Activated CD4-positive, alpha-beta T cell treated with anti-CD3 and anti-CD28 coated beads, Interleukin-2, amount 50 U/mL, for 4 hours (primary cell): ENCODE measurements at places on chromosomes 7 and 10.

DNA sequence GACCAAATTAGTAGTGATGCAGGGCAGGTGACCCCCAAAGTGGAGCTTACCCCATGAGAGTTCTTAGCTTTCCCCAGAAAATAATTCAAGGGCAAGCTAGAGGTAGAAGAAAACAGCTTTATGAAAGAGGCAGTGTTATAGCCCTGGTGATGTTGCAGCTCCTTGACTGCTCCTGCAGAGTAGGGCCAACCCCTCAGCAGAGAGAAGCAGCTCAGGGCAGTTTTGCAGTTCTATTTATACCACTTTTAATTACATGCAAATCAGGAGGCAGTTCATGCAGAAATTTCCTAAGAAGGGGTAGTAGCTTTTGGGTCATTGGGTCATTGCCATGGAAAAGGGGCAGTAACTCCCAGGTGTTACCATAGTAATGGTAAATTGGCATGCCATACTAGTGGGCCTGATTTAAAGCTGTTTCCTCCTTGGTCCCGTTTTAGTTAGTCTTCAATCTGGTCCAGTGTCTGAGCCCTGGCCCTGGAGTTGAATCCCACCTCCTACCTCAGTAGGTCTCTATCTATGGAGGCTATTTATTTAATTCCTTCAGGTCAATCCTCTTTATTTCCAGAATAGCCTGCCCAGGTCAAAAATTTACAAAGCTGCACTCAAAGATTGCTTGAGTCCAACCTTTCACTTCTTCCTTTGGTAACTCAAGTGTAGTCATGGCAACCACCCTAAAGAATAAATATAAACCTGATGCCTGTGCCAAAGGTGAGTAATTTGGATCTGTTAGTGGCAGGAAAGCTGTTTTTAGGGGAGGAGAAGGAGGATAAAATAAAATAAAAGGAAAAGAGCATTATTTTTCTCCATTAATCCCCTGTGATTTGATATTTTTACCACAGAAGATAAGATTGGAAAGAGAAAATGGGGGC is 29.5 kb downstream of the PLXDC2 start:
- no peak for DNase-seq

DNA sequence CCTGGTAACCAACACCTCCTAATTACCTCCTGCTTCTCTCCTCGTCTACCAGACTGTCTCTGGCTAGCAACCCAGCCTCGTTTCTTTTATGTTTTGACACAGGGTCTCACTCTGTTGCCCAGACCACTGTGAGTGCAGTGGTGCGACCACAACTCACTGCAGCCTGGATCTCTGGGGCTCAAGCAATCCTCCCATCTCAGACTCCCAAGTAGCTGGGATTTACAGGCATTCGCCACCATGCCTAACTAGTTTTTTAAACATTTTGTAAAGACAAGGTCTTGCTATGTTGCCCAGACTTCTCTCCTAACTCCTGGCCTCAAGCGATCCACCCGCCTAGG is 10.2 kb downstream of the TNRC18 start:
- no peak for DNase-seq

GRCh38 chr10:127556916-127557315 is 7.8 kb downstream of the NPS start:
- DNase-seq = no peak

DNA sequence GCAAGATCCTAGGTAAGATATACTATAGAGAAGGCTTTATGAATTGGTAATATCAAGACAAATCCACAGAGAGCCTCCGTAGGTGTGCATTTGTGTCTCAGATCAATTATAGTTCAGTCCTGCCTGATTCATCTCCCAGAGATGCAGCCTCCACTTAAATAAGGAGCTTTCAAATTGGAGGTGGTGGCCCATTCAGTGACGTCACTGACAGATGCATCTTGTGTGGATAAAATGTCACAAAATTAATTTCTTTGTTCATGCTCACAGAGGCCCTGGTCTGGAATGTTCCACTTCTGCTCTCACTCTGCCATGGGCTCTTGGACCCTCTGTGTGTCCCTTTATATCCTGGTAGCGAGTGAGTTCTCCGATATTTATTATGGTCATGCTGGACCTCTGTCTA is 157.1 kb upstream of the PRSS58 start:
- DNase-seq = no peak

- no peak for DNase-seq
Measured at GRCh38 chr10:131897297-131897899, 3.4 kb upstream of the PPP2R2D start.

GRCh38 chr10:1896153-1896552 is 158.8 kb upstream of the ADARB2 start:
- no peak for DNase-seq

GRCh38 chr7:977326-978048 is 2.1 kb upstream of the COX19 start:
- no peak for DNase-seq

DNA sequence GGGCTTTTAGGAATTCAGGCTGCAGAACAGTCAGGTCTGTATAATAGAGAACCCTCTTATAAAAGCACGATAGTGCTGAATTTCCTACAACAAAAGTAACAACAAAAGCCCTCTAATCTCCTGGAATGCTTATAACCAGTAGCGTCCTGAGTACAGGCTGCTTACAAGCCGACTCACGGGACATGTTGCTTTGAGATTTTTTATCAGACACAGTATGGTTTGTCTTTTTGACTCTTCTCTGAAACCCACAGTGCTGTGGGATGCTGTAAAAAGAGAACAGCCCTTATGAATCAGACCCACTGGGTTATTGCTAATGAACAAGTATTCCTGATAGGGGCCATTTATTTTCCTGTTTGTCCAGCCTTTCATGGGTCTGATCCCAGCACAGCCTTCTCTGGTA is 59.4 kb downstream of the PLPP4 start:
- no peak for DNase-seq

- DNase-seq = no peak
Measured at GRCh38 chr7:79319369-79319768, 134.1 kb downstream of the MAGI2 start.

GRCh38 chr7:507623-508300 is 11.9 kb downstream of the PDGFA start:
- DNase-seq = no peak

DNA sequence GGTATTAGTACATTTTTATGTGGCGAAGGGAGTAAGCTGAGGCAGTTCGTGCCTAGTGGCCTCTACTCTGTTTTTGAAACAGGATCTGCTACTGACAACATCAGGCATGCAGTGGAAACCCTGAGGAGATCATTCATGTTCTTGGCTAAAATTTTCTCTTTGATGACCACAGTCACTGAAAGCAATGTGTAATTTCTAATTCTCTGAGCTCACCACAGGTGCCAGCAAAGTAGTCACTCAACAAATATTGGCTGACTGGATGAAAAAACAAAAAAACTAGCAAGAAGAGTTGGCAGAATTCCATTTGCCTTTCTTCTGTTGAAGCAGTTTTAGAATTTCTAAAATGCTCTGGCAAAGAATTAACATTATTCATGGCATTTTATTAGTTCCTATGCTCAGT is 176.5 kb upstream of the KCTD7 start:
- DNase-seq = no peak

GRCh38 chr10:287814-288213 is 152.6 kb downstream of the ZMYND11 start:
- DNase-seq = no peak

DNA sequence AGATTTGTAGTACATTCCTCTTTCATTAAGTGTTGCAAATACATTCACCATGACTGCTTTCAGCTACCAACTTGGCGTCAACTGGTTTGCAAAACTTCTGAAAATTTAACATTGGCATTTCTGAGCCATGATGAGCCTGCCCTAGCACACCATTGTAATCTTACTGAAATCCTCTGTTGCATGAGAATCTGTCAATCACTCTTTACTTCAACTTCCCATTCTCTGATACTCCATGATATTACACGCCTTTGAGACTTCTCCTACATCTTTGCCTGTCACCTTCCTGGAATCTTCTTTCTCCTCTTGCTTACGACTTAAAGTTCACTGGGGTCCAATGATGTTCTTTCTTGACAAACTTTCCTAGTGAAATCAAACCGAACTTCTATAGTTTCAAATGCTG is 32.2 kb downstream of the EBLN1 start:
- DNase-seq = no peak

- DNase-seq = no peak
Measured at GRCh38 chr10:120598386-120598785, 141.4 kb downstream of the PLPP4 start.

- DNase-seq = no peak
Measured at GRCh38 chr10:71837098-71837827, 13.8 kb downstream of the PSAP start.

GRCh38 chr10:131843089-131843595 is 57.7 kb upstream of the PPP2R2D start:
- no peak for DNase-seq

GRCh38 chr10:102421507-102421756 is 796 bp downstream of the FBXL15 start:
- no peak for DNase-seq

DNA sequence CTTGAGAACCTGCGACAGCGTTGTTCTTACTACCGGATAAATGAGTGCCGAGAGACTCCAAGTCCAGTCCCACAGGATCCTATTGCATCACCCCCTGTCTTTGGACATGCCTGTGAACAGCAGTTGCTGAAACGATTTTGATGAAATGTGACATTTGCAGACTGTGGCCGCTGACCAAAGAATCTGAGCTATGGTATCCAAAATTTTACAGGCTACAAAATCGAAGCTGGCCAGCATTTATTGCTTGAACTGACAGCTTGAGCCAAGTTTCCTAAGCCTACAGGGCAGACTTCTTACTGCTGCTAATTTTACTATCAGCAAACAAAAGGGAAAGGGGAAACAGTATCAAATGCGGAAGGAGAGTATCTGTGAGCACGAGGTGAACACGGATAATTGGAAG is 12.1 kb upstream of the NPVF start:
- no peak for DNase-seq

DNA sequence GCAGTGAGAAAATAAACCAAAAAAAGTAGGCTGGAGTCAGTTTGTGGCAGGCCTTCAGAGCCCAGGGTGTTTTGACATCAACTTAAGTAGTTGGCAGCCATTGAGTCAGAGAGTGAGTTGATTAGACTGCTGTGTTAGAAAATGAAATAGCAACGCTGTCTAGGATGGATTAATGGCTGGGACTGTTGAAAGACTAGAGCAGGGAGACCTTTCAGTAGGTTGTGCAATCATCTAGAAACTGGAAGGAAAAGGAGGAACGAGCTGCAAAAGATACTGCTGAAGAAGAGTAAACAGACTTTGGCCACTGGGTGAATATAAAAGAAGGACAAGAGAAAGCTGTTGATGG is 28.6 kb upstream of the TRIL start:
- no peak for DNase-seq

DNA sequence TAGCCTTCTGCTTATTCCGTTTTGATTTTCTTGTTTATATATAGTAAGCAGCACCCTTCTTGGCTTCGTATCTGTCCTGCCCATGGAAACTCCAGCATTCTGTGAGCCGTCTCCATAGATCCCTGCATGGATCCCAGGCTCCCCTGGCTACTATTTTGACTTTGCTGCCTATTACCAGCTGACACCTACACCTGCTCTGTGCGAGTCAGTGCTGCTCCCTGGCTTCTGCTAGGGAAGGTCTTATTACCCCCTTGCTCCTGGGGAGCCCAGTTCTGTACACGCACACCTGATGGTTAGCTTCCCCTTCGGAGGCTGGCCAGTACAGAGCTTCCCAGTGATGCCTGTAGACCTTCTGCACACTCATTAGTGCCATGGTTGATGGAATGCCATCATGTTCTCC is 35.4 kb downstream of the NACAD start:
- DNase-seq = no peak

DNA sequence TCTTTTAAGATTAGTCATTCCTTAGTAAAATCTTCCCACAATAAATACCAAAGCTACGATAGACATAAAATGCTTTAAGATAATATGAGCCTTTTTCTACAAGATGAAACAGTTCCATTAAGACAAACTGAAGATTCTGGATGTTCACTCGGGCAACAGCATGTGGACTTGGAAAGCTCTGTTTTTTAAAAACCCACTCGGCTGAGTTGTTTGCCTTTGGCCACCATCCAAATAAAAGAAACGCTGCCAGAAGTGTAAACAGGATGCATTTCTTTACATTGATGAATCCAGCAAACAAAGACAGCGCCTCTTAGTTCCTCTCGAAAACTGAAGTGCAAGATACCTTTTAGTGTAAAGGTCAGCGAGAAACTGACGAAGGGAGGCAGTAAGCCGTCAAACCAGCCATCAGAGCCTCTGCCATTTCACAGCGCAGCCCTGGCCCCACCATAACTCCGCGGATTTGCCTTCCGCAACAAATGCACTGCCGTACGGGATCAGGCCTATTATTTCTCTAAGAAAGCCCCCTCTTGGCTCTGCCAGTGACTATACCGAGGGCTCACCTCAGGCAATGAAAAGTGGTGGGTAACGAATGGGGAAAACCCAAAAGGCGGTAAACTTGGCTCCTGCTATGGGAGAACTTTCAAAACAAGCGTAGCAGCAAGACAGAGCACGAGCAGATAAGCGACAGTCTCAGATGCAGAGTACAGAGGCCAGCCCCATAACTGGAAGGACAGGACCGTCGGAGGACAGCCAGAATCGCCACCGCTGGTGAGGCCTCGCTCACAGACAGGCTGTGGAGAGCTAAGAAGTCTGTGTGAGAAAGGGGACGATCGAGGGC is 41.4 kb downstream of the GNA12 start:
- no peak for DNase-seq
